ENCODE measurements at places on chromosomes 16 and 17.

DNA sequence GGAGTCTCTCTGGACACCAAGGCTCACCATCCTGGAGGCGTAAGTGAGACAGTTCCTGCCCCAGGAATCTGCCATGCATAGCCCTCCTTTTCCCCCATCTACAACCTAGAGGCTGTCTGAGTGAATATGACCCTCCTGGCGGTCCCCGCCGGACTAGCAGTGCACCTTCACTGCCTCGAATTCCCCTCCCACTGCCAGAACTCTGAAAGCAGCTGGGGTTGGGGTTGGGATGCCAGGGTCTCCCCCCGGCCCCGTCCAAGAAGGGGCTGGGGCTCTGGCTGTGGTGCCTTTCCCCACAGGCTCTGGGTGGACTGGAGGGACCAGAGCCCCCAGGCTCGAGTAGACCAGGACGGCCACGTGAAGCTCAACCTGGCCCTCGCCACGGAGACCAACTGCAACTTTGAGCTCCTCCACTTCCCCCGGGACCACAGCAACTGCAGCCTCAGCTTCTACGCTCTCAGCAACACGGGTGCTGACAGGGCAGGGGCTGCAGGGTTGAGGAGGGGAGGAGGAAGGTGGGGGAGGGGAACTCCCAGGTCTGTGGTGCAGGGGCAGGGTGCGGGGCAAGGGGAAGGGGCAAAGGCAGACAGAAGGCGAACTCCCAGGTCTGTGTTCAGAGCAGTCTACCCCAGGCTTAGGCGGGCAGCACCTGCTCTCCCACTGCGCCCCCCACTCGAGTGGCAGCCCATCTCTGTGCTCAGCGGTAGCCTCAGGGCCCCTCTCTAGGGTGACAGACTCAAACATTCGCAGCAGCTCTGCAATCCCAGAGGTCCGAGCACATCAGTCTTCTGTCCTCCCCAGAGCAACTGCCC, 1.2 kb downstream of the ZACN start:
- no peak for DNase-seq

DNA sequence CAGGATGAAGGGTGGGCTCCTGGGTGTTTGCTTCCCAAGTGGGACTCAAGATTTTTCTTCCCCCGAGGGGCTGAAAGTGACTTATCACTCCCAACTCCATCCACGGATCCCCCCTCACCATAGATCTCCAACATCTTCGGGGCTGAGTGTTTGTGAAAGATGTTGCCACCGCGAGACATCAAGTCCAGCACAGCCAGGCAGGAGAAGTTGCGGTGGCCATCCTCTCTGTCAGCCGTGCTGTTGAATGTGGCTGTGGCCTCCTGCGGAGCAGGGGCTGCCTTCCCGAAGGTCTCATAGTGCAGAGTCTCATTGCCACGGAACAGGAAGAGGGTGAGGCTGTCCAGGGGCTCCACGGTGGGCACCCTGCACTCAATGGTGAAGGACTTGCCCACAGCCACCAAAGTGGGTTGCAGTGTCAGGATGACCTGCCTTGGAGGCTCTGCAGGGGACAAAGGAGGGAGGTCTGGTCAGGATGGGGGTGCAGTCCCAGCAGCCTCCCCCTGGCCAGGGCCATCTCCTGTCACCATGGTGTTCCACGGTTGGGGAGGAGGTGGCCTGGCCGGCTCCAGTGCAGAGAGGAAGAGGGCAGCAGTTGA, 5.5 kb downstream of the PRR29 start:
- DNase-seq = no peak

- DNase-seq = peak; percentile 64
These were observed 39.0 kb downstream of the SMURF2 start for GRCh38 chr17:64622931-64623654.

GRCh38 chr17:56142781-56143180, 10.5 kb upstream of the ANKFN1 start:
- DNase-seq = no peak

DNA sequence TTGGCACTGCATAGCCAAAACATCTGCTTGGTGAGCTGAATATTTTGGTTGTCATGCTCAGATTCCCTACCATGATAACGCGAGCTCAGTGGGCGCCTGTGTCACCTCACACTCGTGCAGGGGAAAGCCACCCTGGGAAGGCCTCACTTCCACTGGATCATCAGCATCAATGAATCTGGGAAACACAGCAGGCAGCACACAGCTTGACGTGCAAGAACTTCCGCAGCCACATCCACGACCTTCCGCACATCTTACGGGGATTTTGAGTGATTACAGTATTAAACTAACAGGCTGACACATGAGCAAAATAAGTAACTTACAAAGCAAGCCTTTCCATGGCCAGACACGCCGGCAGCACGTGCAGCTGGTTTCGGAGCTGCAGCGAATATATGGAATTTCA, 54.7 kb upstream of the FOXF1 start:
- DNase-seq = no peak

DNA sequence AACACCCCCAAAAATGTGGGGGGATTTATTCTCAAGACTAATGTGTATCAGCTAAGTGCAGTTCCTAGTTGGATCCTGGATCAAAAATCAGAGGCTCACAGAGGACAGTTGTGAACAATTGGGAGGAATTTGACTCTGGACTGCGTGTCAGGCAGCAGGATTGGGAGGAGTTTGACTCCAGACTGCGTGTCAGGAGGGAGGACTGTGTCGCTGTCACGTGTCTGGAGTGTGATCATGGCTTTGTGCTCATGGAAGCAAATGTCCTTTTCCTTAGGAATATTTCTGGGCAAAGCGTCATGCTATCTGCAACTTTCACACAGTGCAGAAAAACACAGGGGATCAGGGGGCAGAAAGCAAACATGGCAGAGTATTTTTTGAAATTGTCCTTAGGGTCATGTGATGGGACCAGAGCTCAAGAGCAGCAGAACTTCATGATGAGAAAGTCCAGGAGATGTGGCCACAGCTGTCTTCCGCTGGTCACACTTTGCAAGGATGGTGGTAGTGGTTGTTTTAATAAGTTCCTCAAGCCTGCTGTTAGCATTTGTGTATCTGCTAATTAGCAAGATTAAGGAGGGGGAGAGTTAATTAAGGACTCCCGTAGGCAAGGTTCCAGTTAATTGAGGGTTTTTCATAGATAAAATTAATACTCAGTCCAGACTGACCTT, 122.0 kb upstream of the CHMP6 start:
- no peak for DNase-seq

DNA sequence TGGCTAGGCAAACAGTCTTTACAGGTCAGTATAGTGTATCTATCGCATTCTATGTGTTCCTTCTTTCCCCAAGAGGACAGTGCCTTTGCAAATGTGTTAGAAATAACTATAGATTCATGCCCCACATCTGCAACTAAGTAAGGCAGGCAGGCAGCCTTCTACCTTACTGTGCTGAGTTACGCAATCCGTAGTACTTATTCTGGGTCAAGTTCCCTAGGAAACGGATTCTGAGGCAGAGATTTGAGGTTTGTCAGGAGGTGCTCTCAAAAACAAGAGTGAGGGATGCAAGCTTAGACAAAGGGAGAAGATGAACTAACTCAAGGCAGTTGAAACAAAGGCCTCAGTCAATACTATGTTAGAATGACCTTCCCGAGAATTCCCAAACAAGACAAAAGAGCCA, 12.7 kb upstream of the ANKFY1 start:
- no peak for DNase-seq

DNA sequence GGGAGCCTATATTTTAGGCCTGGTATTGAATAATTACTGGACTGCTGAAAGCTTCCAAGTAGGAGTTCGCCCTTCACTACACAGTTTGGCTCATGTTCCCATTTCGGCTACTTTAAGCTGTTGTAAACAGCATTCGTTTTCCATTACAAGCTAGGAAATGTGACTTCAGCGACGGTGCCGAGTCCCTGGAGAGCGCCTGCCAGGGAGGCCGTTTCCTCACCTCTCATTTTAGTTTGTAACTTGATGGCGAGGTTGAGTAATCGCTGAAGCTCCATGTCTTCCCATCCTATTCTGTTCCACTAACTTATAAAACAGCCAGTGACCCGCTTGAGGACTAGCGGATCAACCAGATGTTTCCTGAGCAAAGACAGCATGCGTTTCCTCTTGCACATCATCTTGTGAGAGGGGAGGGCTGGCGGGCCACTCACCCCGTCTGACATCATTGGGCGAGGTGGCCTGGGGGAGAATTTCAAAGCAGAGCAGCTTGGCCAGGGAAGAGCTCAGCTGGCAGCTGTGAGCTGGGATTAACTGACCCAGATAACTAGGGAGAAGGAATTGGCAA, 32.9 kb downstream of the PCTP start:
- DNase-seq = no peak

GRCh38 chr16:48609652-48610029, 339 bp downstream of the N4BP1 start:
- DNase-seq = no peak

DNA sequence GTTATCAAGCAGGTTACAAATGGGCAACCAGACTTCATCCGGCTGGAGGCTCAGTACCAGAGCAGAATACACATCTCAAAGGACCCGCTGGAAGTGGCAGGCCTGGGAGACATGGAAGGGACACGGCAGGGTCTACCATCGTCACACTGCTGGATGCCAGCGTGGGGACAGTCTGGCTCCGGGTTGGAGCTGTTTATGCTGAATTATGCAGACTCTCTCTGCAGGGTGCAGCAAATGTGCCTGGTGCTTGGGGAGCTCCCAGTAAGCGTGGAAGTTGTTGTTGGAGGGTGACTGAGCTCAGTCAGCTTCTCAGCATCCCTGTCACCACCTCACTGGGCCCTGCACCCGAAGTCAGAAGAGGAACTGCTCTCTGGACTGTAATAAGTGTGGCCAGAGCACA, 12.2 kb downstream of the WSCD1 start:
- no peak for DNase-seq

GRCh38 chr16:16033208-16033717, 83.8 kb downstream of the ABCC1 start:
- DNase-seq = no peak

DNA sequence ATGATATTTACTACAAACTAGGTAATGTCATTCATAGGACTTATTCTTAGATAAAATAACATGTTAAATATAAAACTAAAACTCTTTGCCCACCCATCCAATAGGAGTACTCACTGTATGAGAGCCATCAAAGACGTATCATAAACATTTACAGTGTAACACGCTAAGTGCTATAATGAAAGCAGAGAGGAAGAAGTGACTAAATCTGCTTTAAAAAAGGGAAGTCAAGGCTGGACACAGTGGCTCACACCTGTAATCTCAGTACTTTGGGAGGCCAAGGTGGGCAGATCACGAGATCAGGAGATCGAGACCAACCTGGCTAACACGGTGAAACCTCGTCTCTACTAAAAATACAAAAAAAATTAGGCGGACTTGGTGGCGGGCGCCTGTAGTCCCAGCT, 32.4 kb downstream of the SPAG9 start:
- DNase-seq = no peak

DNA sequence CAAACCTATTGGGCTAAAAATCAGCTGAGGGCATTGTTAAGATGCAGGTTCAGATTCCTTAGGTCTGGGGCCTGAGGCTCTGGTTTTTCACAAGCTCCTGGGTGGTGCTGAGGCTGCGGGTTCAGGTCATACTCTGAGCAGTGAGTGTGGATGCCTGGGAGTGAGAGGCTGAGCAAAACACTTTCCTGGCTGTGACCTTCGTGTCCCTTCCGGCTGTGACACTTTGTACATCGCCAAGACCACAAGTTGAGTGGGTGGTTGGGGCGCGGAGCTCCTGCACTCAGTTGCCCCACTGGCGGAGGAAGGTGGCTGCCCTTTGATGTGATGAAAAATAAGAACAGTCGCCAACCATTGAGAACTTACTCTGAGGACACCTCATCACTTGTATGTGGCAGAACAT, 24.8 kb downstream of the CCR7 start:
- no peak for DNase-seq

- no peak for DNase-seq
These were observed 193.9 kb downstream of the SPECC1 start for GRCh38 chr17:20203018-20203417.

DNA sequence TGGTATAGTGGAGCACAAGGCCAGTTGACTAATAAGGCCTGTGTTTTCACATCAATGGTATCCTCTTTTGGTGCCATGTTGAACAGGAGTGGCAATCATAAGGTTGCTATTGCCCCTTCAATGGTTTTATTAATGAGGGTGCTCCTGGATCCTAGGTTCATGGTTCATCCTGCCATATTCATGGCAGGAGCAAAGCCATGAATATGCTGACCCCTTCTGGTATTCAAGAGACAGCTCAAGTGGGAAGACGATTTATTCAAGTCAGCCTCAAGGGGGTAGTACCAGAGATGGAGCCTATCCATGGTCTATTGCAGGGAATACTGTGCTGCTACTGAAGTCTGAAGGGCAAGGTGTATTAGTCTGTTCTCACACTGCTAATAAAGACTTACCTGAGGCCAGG, 2.6 kb downstream of the ABCA9 start:
- DNase-seq = no peak

DNA sequence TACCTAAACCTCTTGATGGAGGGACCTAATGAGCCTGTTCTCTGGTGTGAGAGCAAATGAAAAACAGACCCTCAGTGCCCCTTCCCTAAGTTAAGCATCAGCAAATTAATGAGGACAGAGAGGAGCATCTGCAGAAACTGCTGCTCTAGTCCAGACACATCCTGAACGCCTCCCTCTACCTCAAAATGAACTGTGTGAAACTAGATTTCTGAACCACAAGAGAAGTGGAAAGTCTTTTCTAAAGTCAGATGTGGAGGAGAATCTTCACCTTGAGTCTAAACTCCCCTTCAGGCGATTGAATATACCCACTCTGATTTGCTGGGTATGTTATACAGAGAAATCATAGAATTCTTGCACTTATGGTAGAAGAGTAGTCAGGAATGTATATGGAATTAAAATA, 104.4 kb upstream of the AMZ2 start:
- DNase-seq = no peak

DNA sequence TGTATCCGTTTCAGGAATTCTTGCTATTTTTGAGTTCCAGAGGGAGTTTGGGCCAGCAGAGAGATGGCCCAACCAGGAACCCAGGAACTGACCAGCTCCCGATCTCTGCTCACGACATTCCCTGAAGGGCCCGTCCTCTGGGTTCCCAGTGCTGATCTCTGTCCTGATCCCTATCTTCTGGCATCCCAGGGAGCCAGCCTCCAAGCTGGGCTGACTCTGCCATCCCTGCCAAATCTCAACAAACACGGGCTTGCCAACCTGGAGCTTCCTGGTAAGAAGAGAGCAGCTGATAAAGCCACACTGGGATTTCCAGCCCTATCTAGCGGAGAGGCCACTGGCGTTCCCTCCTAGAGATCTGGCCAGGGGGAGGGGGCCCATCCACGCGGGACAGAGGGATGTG, 16.2 kb downstream of the GPRC5B start:
- no peak for DNase-seq

DNA sequence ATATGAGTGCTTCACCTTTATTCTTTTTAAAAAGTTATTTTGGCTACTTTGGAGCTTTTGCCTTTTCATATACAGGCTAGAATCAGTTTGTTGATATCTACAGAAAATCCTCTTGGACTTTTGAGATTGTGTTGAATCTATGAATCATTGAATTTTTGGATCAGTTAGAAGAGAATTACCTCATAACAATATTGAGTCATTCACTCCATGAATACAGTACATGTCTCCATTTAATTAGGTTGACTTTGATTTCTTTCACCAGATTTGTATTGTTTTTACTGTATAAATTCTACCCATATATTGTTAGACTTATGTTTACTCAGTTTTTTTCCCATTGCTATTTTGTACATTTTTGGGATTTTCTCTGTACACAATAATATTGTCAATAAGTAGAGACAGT, 54.4 kb downstream of the TAOK1 start:
- DNase-seq = no peak

- DNase-seq = no peak
These were observed 7.8 kb downstream of the TTYH2 start for GRCh38 chr17:74220946-74221818.

All from keratinocyte (primary cell).